ENCODE measurements at places on chromosomes 2 and 18.

- no peak for DNase-seq
These were observed 74.4 kb upstream of the ZCCHC2 start for GRCh38 chr18:62448426-62448825.

DNA sequence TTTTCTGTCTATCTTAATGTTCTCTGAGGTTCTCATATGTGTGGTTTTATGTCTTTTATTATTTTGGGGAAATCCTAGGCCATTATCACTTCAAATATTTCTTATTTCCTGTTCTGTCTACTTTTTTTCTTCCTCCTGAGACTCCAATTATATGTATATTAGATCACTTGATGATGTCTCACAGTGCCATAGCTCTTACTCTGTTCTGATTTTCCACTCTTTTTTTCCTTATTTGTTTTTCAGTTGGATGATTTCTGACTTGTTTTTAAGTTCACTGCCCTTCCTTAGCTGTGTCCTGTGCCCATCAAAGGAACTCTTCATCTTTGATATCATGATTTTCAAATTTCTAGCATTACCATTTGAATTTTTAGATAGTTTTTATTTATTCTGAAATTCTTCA lies 24.1 kb downstream of the FAM228B start:
- DNase-seq, result no peak

- DNase-seq, result no peak
These were observed 8.3 kb upstream of the IL1R2 start for GRCh38 chr2:101983486-101983885.

DNA sequence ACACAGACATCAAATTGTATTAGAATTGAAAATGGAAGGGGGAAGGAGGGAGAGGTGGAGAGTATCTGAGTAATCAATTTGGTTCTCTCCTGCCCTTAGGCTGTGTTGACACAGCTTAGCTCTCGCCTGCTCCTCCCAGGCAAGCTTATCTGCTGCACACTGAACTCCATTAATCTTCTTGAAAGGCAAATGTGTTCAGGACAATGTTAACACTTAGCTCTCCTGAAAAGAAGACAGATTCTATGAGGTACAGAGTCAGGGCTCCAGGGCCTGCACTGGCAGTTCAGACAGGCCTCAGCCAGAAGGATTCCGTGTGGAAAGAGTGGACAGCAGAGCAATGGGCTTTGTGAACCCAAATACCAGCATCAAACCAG lies 430.0 kb upstream of the TNP1 start:
- no peak for DNase-seq

DNA sequence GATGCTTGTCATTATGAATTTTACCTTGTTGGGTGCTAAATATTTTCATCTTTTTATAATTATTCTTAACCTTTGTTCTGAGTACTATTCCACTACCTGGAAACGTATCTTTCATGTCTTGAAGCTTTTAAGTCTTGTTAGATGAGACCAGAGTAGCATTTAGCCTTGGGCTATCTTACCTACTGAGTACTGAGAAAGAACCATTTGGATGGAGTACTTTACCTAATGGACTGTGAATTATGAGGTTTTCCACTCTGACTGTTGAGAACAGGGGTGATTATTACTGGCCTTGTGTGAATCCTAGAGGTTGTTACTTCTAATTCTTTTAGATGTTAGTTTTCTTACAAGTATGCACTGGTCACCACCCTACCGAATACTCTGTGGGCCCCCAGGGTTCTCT lies 63.5 kb downstream of the CCDC102B start:
- DNase-seq, result no peak

- no peak for DNase-seq
These were observed 165.7 kb downstream of the WDPCP start for GRCh38 chr2:63422556-63422955.

- DNase-seq, result no peak
These were observed 821 bp upstream of the EML6 start for GRCh38 chr2:54722641-54723040.

GRCh38 chr2:98800330-98801064 lies 69.6 kb upstream of the MGAT4A start:
- no peak for DNase-seq

- no peak for DNase-seq
These were observed 47.2 kb upstream of the GORASP2 start for GRCh38 chr2:170881840-170882239.

DNA sequence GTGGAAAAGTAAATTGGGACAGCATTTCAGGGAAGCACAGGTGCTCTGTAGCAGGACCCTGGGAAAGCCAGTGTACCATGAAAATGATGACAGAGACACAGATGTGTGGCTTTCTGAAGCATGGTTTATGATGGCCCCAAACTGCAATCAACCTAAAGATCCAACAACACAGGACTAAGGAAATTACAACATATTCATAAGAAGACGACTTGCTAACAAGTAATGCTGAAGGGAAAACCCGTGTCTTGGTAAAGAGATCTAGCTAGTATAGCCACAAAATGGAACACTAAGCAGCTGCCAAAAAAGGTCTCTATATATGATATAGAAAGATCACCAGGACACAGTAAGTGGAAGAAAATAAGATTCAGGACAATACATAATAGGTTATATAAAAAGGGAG lies 53.2 kb downstream of the UXS1 start:
- DNase-seq, result no peak

DNA sequence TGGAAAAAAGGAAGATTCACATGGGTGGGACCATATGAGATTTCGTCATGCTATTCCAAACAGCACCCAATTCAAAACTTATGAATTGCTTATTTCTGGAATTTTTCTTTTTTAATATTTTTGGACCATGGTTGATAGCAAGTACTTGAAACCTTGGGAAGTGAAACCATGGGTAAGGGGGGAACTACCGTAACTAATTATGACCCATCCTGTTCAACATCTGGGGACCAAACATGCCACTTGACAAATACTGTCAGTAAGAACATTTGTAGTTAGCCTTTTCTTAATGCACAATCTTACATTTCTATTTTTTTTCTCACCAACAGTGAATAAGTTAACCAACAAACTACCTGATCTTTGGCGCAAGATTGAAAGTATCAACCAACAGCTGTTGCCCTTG lies 105.7 kb upstream of the TTC39C start:
- no peak for DNase-seq

DNA sequence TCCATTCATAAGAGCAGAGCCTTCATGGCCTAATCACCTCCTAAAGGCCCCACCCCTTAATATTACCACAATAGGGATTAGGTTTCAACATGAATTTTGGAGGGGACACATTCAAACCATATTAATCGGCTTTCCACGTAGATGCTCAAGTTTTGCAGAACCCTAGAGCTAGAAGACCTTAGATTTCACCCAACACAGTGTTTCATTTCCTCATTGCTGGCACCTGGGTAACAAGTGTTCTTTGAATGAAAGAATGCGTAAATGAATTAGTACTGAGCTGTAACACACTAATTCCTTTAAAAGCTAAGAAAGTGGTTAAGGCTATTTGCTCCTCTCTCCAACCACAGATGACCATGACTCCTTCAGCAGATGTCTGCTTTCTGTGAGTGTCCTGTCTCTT lies 252.5 kb downstream of the SMAD2 start:
- DNase-seq, result no peak

DNA sequence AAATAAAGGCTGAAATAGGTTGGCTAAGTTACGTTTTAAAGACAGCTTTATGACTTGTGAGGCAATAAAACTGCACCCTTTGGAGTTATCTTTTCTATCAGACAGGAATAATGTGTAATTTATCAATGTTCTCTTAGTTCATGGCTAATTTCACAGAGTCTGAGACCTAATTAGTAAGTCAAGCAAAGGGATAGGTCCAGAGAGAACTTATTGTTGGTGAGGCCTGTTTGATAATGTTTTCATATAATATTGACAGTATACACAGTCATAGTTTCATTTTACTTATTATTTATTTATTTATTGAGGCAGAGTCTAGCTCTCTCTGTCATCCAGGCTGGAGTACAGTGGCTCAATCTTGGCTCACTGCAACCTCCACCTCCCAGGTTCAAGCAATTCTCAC lies 1.9 kb upstream of the IL36RN start:
- no peak for DNase-seq

- no peak for DNase-seq
These were observed 46.0 kb upstream of the RMND5A start for GRCh38 chr2:86673986-86674670.

All from cerebellar nuclear complex (tissue), 1 donor.